GM13976 (cell line): ENCODE measurements at places on chromosomes 5 and 9.

- DNase-seq = no peak
Observed at GRCh38 chr5:171865471-171865870, 79.9 kb downstream of the SMIM23 start.

DNA sequence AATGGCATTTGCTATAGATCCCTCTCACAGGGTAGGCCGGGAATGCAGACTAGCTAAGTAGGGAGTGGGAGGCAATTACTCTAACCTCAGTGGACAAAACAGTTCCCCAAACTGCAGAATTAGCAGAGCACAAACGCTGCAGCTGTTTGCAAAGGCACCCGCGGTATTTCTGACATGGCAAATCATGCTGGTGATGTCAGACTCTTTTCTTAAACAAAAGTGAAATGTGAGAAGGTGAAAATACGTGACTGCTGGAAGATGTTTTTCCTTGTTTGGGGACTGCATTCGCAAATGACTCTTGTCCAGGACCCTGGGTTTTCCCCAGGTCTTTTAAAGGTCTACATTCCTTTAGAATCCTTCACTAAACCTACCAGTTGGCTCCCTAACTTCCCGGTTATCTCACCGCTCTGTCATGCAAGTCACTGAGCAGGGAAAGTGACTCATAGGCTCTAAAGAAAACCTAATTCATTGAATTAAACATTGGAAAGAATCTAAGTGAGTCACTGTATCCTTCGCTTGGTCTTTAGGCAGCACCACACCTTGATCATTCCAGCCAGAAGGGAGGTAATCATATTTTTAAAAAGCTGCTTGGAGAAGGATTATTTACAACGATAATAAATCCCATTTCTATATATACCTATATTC lies 91.5 kb upstream of the DNAH5 start:
- DNase-seq = peak; percentile 35

DNA sequence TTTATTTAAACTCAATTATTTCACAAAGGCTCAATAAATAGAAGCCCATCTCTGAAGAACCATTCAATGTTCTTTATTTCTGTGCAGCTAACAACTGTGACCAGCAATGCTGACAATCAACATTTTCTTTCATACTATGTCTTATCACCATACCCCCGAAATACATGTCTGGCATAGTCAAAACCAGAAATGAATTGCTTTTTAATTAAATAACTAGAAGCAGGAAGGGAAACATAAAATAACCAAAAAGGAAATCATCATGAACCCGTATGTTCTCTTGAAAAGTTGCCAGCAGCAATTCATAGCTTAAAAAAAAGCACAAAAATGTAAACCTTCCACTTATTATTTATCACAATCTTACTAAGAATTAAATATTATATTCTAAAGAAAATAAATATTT lies 212.4 kb downstream of the TMEM232 start:
- DNase-seq = no peak

- no peak for DNase-seq
Observed at GRCh38 chr5:108546939-108547338, 165.0 kb upstream of the FBXL17 start.

DNA sequence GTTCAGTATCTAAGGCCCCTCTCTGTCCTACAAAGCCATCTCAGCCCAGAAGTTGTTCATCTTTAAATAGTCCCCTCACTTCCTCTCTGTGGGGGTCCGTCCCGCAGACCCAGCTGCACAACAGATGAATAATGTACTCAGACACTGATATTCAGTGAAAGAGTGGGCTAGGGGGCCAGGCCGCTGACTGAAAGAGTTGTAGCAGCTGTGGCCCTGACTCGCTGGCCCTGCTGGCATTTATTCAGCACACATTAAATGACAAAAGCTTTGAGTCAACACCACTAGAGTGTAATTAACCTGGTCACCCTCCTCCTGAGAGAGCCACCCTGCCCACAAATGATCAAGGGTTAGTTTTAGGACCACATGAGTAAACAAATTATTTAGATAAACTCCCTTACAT lies 76.3 kb downstream of the MED10 start:
- DNase-seq = no peak

- no peak for DNase-seq
Observed at GRCh38 chr5:158641016-158641415, 458.7 kb downstream of the EBF1 start.

DNA sequence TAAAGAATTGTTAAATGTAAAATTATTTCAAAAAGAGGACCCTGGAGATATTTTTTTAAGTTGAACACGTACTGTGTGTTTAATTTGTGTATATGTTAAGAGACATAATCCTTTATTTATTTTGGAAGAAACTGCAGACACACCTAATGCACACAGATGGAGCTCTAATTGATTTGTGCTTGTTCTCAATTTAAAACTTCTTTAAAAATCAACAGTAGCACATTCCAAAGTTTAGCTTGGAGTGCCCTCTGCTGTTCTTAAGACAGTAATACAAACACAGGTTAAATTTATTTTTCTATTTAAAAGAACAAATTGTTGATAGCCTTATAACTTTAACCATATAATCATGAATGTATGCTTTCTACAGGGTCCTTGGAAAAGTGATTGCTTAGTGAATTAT lies 277.6 kb upstream of the ADAMTS16 start:
- no peak for DNase-seq

- DNase-seq = no peak
Observed at GRCh38 chr5:35477321-35477720, 140.3 kb upstream of the SPEF2 start.

- DNase-seq = no peak
Observed at GRCh38 chr5:168076561-168076991, 214.9 kb upstream of the WWC1 start.

DNA sequence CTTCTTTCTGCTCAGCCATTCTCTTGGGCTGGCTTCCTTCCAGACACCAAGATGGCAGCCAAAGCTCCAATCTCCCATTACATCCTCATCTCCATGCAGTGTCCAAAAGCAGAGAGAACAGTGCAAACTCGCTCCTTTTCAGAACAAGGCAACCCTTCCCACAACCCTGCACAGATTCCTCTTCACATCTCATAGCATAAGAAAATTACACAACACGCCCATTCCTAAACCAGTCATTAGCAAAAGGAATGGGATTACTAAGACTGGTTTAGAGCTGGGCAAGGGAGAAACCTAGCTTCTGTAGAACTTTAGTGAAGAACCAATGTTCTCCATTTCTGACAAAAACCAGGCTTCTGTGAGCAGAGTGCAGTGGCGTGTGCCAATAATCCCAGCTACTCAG lies 51.5 kb upstream of the CTNNA1 start:
- no peak for DNase-seq

DNA sequence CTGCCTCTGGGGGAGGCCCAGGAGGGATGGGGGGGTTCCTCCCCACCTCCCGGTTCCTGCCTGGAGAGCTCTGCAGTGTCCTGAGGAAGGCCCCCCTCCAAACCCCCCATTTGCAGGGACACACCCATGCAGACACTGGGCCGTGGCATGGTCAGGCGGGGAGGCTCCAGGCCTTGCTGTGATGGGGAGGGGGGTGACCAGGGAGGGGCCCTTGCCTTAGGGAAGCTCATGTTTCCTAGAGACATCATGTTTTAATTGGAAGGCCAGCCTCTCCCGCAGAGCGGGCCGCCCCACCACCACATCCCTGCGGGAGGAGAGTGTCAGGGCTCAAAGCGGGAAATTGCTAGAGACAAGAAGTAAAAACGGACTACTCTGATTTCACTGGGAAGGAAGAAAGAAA lies 12.0 kb downstream of the PRRX2 start:
- DNase-seq = no peak

DNA sequence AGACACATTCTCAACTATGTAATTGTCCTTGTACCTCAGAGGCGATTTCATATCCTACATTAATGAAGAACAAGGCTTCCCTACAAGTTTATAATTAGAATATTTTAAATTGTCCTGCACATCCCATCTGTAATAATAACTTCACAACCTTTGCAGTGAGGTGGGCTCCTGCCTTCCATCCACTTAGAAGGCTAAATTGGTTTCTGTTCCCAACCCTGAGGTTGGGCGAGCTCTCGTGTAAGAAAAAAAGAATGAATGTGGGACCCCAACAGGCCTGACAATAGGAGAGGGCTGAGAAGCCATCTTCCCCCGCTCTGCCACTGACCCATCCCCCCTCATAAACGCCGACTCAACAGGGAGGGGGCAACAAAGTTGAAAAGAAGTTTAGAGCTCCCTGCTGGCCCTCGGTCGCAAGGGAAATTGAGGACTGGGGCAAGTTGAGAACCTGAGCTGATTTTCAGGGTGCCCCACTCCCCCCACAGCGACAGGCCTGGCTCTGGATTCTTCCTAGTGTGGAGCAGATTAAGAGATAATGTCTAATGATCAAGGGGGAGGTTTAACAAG lies 9.4 kb downstream of the BARHL1 start:
- DNase-seq = no peak

DNA sequence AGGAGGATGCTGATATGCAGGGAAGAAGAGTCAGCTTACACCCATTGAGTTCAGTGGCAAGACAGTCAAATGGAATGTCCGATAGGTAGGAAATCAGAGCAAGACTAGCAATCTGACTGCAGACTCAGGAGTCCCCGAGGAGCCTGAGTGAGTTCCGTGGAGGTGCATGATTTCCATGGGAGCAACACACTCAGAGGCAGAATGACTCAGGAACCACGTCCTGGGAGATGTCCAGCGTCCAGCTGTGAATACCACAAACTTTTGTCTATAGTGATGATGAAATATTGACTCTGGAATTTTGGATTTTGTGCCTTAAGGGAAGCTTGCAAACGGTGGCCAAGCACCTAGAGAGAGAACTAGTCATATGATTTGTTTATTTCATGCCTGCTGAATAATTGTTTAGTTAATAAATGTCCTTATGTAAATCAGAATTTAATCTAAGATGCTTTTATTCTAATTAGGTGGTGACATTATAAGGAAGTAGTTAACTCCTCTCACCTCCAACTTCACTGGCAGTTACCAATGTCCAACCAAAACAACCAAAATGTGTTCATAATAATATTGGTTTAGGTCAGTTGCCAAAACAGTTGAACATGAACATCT lies 100.4 kb downstream of the PDE4D start:
- no peak for DNase-seq

- DNase-seq = no peak
Observed at GRCh38 chr9:113922160-113922559, 46.1 kb downstream of the ZNF618 start.

DNA sequence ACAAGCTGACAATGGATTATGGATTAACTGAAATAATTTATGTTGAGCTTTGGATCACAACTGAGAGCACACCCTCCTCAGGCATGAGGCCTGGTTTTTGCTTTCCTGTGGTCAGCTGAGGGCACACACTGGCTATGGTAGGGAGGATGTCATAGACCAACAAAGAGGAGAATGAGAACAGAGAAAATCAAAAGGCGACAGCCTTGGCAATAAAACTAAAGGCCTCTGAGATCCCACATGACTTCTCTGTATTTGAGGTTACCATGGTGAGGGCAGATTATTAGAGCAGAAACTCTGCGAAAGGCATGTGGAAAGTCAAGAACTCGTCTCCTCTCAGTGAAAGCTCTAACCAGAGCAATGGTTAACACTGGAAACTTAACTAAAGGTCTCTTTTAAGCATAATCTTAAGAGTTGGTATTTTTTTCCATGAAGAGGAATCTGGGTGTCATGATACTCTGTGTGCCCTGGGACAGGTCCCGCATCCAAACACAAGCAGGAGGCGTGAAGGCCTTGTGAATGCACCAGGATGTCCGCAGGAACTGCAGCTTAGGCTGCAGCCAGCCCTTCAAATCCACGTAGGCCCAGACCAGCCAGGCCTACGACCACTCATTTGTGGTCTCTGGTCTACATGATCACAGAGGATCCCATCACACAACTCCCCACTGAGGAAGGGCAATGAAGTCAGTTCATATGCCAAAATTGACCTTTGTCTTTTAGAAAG lies 12.4 kb upstream of the MEIKIN start:
- DNase-seq = no peak

GRCh38 chr5:166338801-166339200 lies 1952.6 kb upstream of the WWC1 start:
- DNase-seq = no peak

- DNase-seq = no peak
Observed at GRCh38 chr9:129467739-129468666, 152.9 kb downstream of the C9orf50 start.

DNA sequence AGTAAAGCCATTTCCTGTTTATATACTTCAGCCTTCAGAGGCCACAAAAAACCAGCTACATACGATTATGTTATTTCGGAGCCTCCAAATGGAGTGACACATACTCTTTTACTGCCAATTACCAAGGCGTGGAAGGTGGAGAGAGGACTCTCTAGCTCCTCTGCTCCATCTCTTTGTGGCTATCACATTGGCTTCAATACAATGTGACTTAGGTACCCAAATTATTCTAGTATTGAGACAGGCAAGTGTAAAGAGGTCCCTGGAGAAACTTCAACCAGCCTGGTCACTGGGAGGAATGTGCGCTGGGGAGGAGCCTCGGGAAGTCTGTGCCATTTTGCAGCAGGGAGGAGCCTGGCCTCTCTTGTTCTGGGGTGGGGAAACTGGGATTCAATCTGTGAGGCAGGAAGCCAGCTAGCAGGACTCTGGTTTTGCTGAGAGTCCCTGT lies 85.8 kb upstream of the TAS2R1 start:
- DNase-seq = no peak

DNA sequence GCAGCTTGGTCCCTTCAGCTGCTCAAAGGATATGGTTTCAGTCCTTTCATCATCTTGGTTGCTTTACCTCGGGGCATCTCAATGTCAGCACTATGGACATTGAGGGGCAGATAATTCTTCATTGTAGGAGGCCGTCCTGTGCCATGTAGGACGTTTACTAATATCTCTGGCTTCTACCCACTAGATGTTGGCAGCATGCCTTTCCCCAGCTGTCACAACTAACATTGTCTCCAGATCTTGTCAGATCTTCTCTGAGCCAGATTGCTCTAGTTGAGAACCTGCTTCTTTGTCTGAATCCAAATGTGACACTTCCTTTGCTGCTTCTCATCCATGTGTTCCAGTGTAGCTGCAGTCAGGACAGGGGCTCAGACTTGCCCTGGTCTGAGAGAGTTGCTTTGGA lies 10.3 kb downstream of the PTPA start:
- DNase-seq = no peak

GRCh38 chr9:4665357-4665756 lies 923 bp downstream of the SPATA6L start:
- no peak for DNase-seq

DNA sequence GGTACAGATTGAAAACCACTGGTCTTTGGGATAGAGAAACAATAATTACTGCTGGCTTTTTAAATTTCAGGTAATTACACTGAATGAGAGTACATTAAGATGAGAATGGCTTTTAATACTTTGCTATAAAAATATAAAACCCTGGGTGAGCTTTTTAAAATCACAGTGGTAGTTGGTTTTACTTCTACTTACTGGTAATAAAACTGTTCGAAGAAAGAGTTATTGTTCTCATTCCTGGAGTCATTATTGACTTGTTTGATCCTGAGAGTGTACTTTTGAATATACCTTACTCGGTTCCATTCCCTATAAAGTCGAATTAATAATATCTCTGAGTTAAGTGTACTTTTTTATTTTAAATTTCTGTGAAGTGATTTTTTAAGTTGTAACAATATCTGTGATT lies 21.5 kb downstream of the MELK start:
- no peak for DNase-seq

DNA sequence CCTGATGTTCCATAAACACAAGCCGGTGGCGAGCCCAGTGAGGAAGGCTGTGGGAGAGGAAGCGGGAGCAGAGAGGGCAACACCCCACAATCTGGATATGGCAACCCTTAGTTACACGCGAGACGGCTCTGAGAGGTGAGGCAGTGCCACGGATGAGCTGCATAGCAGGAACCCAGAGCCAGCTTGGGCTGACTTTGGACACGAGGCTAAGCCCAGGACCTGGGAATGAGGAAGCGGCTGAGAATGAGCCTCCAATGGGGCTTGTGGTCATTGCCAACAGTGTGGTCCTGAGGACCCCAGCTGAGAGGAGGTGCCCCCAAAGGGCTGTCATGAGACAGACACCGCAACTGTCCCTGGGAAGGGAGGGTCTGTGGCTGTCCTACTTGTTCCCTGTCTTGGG lies 160.0 kb upstream of the SMIM23 start:
- DNase-seq = no peak
